KG1 (cell line): ENCODE measurements at places on chromosomes 5 and 9.

GRCh38 chr9:78261403-78262001 is 25.6 kb downstream of the CEP78 start:
- peak; percentile 6 for DNase-seq

GRCh38 chr5:170691657-170692056 is 91.9 kb upstream of the GABRP start:
- no peak for DNase-seq

GRCh38 chr5:44387921-44388320 is 1.3 kb downstream of the FGF10 start:
- no peak for DNase-seq

DNA sequence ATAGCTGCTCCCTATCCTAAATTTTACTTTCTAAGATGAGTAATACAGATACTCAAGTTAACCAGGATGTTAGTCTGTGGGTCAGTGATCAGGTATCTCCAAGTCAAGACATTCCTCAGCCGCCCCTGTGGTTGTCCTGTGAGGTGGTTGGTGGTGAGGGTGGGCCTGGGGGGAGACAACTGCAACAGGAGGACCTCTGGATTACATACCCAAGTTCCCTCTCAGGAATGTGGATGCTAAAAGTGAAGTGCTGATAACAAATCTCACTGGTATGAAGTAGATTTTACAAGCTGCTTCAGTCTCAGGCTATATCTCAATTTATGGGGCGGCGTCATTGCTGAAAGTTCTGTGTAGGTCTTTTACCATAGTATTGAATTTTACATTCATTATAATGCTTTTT is 38.3 kb downstream of the SLC1A3 start:
- DNase-seq, result no peak

GRCh38 chr5:80711938-80712337 is 57.2 kb upstream of the DHFR start:
- no peak for DNase-seq

DNA sequence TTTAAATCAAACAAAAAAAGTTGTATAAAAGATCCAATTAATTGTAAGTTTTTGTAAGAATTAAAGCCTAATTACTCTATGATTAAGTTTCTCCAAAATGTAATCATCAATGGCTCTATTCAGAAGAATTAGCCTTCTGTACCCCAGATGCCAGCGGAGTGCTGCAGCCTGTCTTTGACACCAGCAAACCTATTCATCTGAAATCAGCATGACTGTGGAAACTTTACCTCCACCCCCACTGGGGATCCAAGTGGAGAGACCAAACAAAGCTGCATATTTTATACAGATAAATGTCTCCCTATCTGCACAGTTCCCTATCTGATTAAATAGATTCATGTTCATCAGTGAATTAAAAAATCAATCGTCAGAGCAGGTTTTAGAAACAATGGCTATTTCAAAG is 426.8 kb downstream of the KIAA0825 start:
- DNase-seq, result no peak

- no peak for DNase-seq
Measured at GRCh38 chr9:132575005-132575609, 7.3 kb upstream of the BARHL1 start.

DNA sequence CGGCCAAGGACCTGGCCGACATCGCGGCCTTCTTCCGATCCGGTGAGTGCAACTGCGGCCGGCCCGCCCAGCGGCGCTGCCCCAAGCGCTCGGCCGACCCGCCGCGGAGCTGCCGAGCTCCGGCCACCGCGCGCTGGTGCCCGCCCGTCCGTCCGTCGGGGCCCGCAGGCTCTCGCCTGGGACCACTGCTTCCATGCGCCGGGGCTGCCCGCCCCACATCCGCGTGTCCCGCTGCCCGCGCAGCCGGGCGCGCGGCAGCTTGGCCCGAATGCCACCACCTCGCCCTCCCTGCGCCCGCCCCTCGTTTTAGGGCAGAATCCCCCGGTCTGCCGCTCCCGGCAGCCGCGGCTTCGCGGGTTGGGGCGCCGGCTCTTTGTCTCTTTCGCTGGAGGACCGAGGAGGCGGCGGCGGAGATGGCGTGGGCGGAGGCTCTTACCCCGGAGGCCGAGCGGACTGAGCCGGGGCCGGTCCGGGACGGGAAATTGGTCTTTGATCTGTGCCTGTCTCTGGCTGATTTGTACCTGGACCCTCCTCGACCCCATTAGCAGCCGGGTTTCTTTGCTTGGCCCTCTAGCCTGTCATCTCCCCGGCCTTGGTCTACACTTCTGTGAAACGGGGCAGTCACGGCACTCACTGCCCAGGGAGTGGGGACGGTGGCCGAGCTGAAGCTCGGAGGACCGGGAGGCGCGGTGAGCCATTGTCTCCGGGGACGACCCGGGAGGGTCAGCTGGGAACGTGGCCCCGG is 871 bp downstream of the TRIO start:
- peak; percentile 19 for DNase-seq

GRCh38 chr9:117334101-117334500 is 80.8 kb downstream of the ASTN2 start:
- no peak for DNase-seq

DNA sequence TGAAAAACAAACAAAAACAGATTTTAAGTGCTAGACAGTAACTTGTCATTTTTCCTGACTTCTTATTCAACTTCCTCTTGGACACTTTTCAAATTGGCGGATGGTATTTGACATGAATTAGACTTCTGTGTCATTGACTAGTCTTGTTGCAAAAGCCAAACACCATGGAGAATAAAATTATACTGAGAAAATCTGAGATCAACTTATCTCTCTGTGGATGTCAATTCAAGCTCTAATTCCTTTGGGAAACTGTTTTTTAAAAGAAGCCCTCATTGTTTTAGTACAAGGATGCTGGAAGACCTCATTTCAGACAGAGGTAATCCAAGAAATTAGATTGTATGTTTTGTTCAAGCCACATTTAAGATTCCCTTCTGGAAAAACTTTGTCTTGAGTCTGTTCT is 831.0 kb downstream of the SEMA5A start:
- DNase-seq, result no peak

DNA sequence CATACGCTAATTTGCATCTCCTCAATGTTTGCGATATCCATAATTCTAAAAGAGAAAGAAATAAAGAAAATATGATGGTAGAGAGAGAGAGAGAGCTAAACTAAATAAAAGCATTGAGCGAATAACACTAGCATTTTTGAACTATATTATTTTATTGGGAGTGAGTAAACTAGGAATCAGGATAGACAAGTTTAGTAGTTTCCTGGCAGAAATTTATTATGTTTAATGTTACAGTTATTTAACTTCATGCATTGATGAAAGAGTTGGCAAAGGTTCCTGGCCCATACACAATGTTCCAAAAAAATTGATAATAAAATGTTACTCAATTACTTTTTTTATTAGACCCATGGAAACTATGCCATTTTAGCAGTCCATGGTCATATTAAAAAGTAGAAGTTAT is 1708.2 kb upstream of the CDH6 start:
- DNase-seq, result no peak

GRCh38 chr9:81999806-82000205 is 11.2 kb downstream of the SPATA31D1 start:
- no peak for DNase-seq

DNA sequence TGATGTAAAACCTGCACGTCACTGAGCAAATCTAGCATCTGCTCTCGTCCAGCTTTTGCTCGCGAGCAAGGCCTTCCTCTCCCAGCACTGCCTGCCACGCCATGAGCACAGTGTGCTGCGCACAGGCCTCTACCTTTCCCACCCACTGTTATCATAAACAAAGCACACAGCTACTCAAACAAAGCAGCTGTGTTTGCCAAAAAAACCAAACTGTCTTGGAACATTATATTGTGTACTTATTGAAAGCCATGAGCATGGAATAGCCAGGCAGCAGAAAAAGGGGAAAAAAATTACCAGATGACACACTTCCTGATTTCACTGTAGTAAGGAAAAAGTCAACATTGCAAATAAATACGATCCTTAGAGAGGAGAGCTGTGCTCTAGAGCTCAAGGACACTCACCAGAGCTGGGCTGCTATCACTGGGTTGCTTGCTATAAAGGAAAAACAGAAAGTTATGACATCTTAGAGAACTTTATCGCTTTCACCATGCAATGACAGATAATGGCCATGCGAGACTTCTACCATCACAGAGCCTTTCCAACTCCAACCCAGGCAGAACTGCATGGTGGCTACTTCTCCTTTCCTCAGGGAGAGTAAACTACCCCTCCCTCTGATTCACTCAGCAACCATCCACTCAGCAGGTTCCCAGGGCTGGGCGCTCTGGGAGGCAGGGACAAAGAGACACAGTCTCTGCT is 69.6 kb downstream of the EPB41L4B start:
- DNase-seq, result no peak

DNA sequence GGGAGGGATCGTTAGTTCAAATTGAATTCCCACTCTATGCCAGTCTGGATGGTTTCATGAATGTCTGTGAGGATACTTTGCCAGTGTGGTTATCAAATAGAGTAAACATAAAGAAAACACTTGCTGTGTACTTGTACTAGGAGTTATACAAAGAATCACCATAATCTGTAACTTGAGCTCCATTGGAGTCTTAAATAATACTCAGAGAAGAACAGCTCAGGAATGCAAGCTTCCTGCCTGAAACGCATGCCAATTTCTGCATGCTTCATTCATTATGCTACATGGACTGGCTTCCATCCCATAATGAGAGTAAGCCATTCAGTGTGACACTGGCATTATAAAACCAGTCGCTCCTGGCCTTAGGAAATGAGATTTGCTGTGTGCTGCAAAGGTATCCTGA is 351.4 kb downstream of the SEMA5A start:
- no peak for DNase-seq

- no peak for DNase-seq
Measured at GRCh38 chr5:156543348-156544145, 216.6 kb downstream of the SGCD start.

DNA sequence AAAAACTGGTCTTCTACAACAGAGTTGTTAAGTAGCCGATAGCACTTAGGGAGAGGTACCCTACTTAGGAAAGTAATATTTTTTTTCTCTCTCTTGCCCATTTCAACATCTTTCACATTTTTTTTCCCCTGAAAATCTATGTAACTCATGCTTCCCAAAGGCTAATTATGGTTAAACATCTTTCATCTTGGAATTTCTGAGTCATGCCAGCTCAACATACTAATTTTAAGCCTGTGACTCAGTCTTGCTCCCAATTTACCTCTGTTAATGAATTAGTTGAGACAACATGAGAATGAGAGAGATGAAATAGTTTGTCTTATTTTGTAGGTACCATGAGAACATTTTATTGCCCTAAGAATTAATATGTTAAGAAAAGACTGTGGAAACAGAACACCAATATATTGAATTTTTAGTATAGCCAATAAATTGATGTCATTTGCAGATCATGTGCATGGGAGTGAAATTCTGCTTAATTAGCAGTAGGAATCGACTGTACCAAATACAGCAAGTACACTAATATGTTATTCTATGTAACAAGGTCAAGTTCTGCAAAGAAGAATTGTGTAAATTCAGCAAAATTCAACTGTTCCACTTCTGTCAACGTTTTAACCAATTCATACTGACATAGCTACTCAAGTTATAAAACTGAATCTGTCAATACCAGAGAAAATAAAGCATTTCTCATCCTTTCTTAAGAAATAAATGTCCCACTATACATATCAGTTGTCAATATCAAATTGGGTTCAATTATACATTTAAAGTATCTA is 550.0 kb downstream of the PTPRD start:
- DNase-seq, result no peak

DNA sequence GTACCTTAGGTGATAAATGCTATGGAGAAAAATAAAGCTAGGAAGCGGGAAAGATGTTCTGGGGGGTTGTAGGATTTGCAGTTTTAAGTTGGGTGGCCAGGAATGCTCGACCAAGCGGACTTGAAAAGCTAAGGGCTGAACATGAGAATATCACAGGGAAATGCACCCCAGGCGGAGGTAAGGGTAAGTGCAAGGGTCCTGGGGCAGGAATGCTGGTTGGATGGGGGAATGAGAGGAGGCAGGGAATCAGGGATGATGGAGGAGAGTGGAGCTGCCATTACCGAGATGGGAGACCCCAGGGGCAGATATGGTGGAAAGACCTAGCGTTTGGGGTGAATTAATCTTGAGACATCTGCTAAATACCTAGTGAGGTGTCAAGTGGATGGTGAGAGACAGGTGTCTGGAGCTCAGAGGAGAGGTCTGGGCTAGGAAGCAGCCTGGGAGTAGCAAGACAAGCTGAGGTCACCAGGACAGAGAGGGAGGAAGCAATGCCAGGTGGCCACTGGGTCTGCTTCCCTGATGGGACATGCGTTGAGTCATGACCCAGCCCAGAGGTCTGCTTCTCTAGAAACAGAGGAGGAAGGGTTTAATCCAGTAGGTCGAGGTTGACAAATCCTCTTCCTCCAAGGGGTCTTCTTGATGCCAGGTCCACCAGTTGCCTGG is 77.7 kb upstream of the ASS1 start:
- DNase-seq, result no peak

- no peak for DNase-seq
Measured at GRCh38 chr9:137306066-137306849, 4.2 kb upstream of the NRARP start.

GRCh38 chr9:15246708-15247107 is 60.3 kb downstream of the TTC39B start:
- DNase-seq, result no peak

GRCh38 chr5:176578391-176578808 is 29.3 kb downstream of the CDHR2 start:
- no peak for DNase-seq

GRCh38 chr5:33271606-33272005 is 169.2 kb upstream of the TARS1 start:
- DNase-seq, result no peak

DNA sequence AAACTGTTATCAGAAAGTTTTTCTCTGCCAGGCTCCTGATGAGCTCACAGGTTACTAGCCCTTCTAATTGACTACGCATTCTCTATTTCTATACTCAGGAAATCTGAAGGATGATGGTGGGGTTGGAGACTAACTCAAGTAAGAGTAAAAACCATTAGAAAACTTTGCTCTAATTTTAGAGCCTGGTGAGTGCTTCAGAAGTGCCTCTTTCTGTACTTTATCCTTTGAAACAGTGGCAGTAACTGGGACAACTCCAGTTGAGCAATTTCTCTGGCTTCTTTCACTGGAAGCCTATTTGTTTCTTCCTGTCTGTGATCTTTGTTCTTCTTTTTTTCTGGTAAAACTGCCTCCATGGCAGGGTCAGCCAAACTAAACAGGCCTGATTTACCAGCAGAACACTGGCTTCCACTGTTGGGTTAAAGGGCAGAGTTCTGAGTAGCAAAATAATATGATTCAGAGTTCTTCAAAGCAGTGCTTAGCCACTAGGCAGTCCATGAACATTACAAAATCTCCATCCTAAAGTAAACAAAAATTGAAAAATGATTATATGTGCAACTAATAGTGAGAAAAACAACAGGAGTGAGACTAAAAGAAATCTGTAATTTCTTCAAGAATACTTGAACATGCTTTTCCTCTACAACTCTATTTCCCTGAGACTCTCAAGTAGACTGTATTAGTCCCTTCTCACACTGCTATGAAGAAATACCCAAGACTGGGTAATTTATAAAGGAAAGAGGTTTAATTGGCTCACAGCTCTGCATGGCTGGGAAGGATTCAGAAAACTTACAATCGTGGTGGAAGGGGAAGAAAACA is 79.8 kb downstream of the MROH2B start:
- no peak for DNase-seq
